Stimulated activated CD8-positive, alpha-beta memory T cell treated with anti-CD3 and anti-CD28 coated beads, Interleukin-15, amount 100 ng/mL, for 48 hours (primary cell): ENCODE measurements at places on chromosomes 3 and 15.
A peak's percentile ranks its signal among the peaks of the same experiment; 100 is the strongest.

DNA sequence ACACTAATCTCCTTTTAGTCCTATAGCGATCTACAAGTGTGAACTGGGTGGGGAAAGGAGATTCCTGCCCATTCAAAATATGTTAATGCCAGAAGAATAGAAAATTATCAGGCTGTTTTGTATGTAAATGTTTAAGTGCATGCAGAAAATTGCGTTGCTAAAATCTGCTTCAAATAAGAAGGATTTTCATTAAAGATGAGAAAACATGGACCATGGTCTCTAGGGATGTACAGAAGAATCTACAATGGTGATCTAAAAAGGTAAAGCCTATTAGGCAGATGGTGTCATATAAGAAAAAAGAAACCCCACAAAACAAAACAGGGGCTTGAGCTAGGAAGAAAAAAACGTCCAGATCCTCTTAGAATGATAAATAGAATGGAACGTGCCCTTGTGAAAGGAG is 287.5 kb upstream of the ROBO1 start:
- no peak for DNase-seq

GRCh38 chr3:189363590-189364255 is 192.0 kb downstream of the TPRG1 start:
- DNase-seq, result no peak

DNA sequence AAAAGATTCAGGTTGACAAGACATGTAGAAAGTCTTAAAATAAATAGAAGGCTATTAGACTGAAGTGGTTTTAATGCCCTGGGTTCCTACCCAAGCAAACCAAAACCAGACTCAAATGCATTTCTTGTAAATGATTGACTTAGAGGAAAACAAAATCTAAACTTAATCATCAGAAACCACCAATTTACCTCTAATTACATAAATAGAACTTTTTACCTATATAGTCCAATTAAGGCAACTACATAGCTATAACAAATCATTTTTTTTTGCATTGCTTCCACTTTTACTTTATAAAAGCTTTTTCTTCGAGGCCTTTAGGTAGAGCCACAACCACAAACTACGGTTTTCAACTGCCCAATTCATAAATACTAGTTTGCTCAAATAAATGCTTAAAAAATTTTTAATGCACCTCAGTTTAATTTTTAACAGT is 231.3 kb upstream of the ARHGEF26 start:
- DNase-seq, result no peak

GRCh38 chr15:57485869-57486268 is 105.8 kb upstream of the MYZAP start:
- no peak for DNase-seq

GRCh38 chr3:154552338-154552737 is 122.3 kb upstream of the GPR149 start:
- no peak for DNase-seq

- DNase-seq, result no peak
Observed at GRCh38 chr15:65957451-65957850, 88.2 kb downstream of the RAB11A start.

GRCh38 chr3:28150465-28151206 is 90.8 kb upstream of the CMC1 start:
- no peak for DNase-seq

- no peak for DNase-seq
Observed at GRCh38 chr3:177579419-177579818, 382.1 kb upstream of the TBL1XR1 start.

- no peak for DNase-seq
Observed at GRCh38 chr3:50430950-50431435, 71.7 kb upstream of the TMEM115 start.

- peak; percentile 4 for DNase-seq
Observed at GRCh38 chr3:108388136-108389132, 92.1 kb downstream of the HHLA2 start.

DNA sequence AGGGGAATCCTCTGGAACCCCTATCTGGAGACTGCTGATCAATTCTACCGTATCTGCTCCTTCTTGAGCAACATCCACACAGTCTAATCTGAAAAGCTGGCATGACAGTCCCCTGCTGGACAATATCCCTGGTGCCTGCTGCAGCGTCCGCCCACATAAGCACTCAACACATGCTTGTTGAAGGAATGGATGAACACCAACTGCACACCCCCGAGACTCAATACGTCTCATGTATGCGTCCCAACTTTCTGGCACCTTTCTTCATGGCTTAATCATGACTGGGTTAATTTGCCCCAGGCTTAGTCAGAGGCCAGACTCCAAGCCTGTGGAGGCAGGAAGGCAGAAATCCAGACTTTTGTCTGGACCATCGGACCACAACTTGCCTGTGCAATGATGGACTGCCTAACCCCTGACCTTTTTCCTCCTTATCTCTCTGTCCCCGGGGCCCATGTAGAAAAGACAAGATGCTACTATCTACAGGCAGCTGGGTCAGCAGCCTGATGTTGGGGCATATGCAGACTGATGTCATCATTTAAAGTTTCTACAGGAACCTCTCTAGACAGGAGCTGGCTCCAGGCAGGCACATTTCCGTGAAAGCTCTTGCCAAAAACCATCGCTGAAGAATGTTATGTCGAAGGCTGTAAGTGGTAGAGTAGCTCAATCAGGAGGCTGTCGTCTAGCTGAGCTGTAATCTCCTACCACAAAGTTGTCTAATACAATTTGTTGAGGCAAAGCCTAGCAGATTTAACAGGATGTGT is 114.1 kb upstream of the TPM1 start:
- no peak for DNase-seq

- DNase-seq, result no peak
Observed at GRCh38 chr15:65377976-65378366, at the start of gene IGDCC3. IGDCC3 (minus strand) TSS chr15:65378002; CDS start chr15:65377788, 214 bp downstream.

DNA sequence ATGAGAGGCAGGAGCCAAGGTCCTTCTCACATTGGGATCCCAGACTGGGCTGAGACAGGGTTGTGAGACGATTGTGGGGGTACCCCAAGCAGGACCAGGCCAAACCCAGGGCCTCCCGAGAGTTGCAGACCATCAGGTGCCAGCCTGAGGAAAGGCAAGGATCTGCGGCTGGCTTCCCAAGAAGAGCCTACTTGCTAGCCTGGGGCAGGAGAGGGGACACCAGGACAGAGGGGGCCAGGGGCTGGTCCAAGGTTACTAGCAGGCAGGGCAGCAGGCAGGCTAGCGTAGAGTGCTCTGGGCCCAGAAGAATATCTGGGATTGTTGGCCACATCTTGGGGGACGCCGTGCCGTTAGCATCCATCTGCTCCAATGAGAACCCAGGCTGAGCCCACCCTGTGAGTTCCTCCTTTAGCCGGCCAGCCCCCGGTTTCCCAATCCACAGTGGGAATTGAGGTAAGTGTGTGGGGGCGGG is 546 bp downstream of the CISH start:
- DNase-seq, result no peak

GRCh38 chr3:62372621-62373041 is 719 bp downstream of the FEZF2 start:
- no peak for DNase-seq

DNA sequence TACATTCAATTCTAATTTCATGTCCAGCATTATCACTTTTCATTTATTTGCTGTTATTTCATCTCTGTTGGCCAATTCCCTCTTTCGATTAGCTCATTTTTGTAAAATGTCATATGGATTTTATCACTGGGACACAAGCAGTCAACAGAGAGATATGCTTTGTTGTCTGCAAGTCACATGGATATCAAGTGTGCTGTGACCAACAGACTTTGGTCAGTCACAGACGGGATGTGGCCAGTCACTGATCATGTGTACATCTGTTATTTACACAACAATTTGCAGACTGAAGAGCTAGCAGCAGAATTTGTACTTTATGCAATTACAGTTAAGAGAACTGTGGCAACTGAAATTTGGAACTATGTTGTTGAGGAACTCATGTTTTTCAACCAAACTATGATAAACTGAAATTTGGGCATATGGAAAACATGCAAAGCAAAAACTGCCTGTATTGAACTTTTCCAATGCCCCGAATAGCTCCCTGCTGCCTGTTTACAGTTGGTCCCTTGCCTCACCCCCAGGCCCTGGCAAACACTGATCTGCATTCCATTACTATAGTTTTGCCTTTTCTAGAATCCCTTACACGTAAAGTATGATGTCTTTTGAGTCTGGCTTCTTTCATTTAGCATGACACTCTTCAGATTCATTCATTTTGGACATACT is 104.4 kb downstream of the RPL22L1 start:
- DNase-seq, result no peak

GRCh38 chr3:39751286-39751685 is 58.1 kb upstream of the MYRIP start:
- DNase-seq, result no peak

GRCh38 chr3:194740859-194741491 is 55.3 kb downstream of the FAM43A start:
- no peak for DNase-seq

GRCh38 chr3:27360113-27361078 is 8.8 kb downstream of the NEK10 start:
- DNase-seq, result no peak

- DNase-seq, result peak; percentile 49
Observed at GRCh38 chr15:60006203-60006862, 2.2 kb downstream of the FOXB1 start.

DNA sequence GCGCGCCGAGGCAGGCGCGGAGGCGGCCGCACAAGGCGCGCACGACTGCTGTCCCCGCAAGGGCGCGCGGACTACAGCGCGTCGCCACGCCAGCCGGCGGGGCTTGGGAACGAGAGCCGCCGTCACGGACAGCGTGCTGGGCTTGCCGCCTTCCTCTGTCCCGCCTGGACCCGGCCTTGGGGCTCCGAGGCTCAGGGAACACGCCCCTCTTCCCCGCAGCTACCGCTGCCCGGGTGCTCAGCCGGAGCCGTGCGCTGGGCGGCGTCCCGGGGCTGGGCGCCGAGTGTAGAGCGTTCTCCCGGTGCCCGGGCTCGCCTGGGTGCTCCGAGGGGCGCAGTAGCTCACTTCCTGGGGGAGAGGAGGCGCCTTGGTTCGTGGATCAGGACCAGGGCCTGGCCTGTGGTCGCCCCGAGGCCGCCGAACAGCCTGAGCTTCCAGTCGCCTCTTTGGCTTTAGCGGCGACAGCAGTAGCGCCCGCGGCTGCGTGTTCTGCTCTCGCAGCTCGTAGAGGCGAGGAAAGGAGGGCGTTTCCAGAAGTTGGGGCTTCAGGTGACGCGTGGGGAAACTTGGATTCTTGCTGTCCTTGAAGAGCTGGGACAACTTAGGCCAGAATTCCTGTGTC is 226.7 kb upstream of the C2CD4B start:
- DNase-seq, result no peak

- no peak for DNase-seq
Observed at GRCh38 chr3:186454881-186455703, 89.1 kb downstream of the CRYGS start.

DNA sequence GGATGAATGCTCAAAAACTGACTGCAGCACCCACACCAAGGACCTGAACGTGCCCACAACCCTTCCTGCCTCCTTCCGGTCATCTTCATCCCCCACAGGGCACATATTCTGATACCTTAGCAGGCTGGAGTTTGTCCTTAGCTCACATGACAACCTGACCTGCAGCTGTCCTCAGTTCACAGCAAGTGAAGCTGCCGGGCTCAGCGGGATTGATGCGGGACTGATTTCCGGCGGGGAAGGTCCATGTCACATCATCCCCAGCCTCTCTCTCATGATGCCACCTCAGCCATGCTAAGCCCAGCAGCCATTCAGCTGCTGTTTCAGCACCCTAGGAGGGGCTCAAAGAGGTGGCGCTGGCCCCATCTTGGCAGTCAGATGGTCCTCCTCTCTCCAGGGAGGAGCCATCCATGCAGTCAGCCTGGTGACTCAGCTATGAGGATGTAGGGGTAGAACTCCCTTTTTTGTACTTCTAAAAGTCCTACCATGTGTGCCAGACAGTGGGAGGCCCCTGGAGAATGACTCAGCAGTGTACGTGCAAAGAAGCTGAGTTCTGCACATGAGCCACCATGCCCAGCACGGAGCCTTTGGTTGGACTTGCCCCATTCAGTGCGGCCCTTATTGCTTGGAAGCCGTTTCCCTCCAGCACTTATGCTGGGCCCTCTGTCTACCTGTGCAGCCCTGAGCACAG is 9.5 kb downstream of the CA12 start:
- peak; percentile 25 for DNase-seq

GRCh38 chr15:80070840-80071239 is 11.4 kb downstream of the ZFAND6 start:
- DNase-seq, result no peak

DNA sequence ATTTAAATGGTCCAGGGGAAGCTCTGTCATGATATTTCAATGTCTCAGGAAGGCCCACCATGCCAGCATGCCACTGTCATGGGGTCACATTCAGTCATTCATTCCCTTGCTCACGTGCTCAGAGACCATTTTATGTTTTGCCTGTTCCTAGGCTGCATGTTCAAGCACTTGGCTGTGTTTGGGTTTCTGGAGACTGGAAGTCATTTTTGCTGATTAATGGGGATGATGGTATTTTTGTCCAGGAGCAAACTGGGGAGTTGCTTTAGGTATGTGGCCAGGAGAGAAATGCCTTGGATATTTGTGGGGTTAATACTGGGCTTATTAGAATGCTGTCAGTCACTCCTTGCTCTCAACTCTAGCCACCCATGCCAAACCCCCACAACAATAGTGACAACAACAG is 303.5 kb downstream of the PTPRG start:
- no peak for DNase-seq

- DNase-seq, result no peak
Observed at GRCh38 chr15:59642351-59642750, 15.0 kb downstream of the GTF2A2 start.

DNA sequence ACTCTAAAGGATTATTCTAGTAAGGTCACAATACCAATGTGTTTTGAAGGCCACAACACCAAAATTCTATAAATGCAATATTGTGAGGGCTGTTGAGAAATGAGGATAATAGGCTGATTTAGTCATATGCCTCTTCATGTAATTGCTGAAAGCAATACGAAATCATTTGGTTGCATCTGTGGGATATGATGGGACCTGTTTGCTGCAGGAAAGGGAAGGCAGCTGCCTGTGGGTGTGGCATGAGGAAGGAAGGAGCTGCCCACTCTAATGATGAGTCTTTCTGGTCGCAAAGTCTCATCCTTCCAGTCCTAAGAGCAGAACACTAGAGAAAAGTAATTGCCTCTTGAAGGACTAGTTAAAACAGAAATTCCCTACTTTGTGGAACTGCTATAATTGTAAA is 245.3 kb upstream of the ZPLD1 start:
- no peak for DNase-seq

GRCh38 chr3:26623419-26624208 is 1.0 kb downstream of the LRRC3B start:
- DNase-seq, result no peak

- no peak for DNase-seq
Observed at GRCh38 chr15:53710906-53711305, 48.6 kb downstream of the WDR72 start.
